ENCODE measurements at places on chromosomes 1 and 21.

- DNase-seq, result no peak
Measured at GRCh38 chr1:56222914-56223540, 356.3 kb downstream of the PLPP3 start.

GRCh38 chr1:63623952-63624351 lies 30.7 kb downstream of the PGM1 start:
- no peak for DNase-seq

DNA sequence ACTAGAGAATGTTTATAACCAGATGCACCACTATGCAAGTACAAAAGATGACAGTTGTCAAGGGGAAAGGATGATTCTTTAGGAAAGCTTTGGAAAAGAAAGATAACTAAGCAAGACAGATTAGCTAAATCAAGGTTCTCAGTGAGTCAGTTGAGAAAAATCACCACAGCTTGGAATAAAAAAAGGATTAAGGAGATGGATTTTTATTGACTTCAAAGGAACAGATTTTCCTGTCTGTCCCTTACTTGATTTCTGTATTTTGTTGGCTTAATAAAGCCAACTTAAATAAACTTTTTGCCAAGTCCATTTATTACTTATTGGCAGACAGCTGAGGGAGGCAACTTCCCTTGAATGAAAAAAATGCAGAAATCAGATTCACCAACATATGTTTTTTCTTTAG lies 93.9 kb downstream of the NR5A2 start:
- no peak for DNase-seq

DNA sequence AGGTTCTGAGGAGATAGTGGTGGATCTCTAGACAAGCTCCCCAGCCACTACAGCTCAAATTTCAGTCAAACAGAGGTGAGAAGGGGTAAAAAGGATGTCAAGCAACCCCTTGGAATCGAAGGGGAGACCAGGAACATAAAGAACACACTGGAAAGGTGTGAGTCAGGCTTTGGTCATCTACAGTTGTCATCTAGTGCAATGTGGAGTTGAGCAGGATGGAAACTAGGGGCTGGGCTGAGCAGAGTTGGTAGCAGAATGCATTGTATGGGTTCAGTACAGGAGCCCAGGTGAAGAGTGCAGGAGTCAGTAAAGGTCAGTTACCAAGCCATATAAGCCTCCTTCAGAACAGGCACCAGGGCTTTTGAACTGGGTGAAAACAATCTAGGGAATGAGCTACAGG lies 52.7 kb upstream of the VAV3 start:
- DNase-seq, result no peak

DNA sequence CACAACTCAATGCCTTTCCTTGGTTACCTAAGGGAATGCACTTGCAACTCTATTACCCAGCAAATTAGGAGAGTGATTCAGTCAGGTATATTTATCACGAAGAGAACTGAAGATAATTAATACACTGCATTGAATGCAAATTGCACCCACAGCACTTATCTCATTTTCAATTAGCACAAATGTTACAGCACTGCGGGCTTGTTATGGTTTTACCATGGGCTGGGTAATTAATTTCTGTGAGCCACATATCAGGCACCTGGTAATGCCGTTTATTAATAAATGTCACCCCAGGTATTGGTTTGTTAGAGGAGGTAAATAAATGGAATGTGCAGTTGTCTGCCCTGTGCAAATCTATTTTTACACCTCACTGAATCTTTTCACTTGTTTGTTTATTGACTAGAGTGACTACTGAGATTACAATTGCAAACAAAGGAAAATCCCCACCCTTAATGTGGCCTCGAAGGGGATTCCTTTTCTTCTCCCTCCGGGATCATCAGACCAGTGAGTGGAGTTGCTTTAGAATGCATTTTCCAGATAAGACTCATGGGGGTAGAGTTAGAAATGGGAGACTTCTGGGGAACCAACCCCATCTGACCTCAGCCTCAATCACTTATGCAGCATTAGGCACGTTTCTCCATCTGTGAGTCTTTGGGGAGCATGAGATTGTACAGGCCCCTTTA lies 269.3 kb downstream of the RPS6KC1 start:
- no peak for DNase-seq

DNA sequence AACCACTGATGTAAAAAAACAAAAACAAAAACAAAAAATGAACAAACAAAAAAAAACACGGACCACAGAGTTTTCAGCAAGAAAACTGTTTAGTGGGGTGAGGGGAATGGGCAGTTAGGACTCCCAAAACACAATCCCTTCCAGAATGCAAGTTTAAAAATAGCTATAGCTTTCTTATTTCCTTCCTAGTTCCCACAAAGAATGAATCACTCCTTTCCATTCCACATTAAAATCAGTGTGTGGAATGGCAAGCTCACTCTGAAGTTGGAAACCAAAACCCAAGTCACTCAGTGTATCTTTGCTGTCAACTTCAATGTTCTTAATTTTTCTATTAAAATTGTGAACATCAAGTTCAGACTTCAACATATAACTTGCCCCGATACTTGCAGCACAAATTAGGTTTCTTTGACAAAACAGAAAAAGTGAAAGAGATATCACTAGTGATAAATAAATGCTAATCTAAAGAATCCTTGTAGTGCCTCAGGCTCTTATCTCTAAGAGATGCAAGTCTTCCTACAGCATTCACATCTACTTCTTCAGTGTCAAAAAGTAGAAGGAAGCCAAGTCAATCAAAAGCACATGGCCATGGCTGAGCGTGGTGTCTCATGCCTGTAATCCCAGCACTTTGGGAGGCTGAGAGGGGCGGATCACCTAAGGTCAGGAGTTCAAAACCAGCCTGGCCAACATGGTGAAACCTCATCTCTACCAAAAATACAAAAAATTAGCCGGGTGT lies 45.5 kb downstream of the TOR3A start:
- no peak for DNase-seq

DNA sequence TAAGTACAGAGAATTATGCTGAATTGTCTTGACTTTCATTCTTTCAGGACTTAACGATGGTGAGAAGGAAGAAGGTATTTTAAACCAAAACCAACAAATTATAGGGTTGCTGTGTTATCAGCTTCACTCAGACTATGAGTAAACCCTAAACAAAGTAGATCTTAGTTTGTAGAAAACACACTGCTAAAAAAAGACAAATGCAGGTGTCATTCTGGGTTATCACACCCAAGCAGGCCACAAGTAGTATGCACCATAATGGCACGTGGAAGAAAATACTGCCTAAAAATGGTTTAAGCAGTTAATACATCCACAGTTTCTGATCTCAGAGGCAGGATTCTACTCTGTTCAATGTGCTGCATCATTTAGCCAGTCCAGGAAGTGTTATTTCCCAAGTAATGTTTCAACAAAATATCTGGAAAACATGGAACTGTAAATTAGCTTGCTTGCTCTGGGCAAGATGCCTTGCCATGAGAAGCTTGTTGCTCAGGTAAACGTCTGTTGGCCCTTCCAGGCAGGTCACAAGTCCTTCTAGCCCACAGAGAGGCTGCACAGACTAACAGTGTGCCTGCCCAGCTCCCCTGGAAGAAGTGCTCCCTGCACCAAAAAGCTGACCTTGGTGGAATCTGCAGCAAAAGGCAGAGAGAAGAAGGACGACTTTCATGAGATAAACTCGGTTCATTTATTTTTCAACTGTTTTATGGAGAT lies 4.1 kb downstream of the DIPK1A start:
- DNase-seq, result no peak

DNA sequence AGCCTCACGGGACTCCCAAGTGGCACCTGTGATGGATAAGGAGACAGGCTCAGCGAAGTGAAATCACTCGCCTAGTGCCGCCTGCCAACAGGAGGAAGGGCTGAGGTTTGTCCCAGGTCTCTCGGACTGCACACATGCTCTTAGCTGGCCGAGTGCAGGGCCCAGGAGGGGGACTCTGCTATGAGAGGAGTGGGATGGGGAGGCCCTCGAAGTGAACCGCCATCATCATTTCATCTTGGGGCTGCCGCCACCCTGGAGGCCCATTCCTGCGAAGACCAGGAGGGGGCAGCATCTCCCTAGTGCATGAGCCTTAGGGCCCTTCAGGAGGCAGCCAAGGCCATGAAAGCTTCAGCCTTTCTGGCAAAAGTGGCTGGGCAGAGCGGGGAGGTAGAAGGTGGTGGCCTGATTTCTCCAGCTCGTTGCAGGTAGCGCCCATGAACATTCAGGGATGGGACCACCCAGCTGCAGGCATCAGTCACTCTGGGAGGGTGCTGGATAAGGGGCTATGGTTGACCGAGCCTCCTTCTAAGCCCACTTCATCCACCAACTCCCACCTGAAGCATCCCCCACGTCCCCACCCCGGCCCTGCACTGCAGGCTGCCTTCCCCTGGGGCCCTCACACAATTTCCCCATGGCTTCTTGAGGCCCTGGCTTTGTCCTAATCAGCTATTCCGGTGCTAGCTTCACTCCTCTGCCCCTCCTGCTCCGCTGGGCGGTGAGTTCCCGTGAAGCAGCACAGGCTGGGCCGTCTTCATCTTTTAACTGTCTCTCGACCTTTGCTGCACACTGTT lies 17.2 kb upstream of the RASSF5 start:
- peak; percentile 39 for DNase-seq

GRCh38 chr1:117231312-117231711 lies 20.6 kb upstream of the VTCN1 start:
- DNase-seq, result no peak

DNA sequence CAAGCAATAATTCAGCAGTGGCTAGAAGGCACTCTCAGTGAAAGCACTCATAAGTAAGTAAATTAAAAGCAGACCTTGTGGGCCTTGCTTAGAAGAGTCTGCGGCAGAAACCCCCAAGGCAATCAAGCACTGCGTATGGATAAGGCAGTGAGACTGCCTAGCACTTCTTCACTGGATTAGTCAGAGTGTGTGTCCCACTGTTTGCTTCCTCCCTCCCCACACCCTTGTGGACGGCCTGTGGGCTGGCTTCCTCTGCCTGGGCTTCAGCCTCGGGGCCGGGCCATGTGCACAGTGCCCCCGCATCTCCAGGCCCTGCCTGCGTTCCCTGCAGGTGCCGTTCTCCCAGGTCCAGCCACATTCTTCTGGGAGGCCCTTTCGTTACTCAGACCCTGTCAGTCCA lies 23.8 kb downstream of the AGT start:
- DNase-seq, result no peak

DNA sequence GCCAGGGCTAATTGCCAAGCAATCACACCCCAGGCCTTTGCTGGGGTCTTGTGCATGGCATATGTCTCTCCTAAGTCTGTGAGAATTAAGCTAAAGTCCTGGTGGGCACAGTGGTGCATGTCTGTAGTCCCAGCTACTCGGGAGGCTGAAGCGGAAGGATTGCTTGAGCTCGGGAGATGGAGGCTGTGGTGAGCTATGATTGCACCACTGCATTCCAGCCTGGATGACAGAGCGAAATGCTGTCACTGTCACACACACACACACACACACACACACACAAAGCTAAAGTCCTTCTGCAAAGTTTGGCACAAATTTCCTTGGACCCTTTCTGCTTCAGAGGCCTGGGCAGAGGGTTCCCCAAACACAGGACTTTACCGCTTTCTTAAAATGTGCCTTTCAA lies 31.3 kb upstream of the DNAJC11 start:
- no peak for DNase-seq

GRCh38 chr1:239383714-239384113 lies 2.7 kb upstream of the CHRM3 start:
- no peak for DNase-seq

GRCh38 chr21:41065539-41065938 lies 102.4 kb upstream of the BACE2 start:
- no peak for DNase-seq

DNA sequence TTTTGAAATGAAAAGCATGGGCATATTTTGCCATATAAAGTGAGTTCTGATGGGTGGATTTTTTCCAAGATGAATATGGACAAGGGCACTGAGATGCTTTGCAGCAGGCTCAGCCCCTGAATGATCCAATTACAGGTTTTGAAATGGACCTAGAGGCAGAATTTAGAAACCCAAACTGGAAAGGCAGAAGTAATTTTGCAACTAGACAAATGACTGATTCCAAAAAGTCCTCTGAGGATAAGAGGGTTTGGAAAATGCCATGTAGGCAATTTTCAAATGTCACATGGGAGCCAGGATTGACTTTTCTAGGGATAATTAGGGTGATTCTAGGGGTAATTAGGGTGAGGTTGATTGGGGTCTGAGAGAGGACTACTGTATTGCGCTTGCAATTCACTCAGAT lies 148.9 kb upstream of the ZNF648 start:
- DNase-seq, result no peak

DNA sequence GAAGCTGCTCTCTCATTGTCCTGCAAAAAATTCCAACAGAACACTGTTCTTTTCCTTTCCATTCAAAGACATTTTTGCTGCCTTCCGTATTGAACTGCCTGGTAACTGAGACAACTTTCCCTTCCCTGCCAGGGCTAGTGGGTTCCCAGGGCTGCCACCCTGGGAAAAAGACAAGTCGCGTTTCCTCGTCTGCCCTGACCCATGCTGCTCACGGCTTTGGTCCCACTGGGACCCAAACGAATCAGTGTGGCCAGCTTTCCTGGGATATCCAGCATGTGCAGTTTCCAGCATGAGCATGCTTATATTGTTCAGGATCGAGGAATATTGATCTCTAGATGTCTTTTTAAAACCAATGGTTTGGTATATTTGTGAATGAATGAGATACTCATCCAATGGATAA lies 18.2 kb downstream of the SOX13 start:
- DNase-seq, result no peak

- no peak for DNase-seq
Measured at GRCh38 chr1:61403679-61404596, 321.0 kb downstream of the TM2D1 start.

- DNase-seq, result no peak
Measured at GRCh38 chr21:45790427-45790826, 146.9 kb downstream of the PCBP3 start.

GRCh38 chr1:148362216-148362611 lies 120.9 kb downstream of the PPIAL4G start:
- no peak for DNase-seq

DNA sequence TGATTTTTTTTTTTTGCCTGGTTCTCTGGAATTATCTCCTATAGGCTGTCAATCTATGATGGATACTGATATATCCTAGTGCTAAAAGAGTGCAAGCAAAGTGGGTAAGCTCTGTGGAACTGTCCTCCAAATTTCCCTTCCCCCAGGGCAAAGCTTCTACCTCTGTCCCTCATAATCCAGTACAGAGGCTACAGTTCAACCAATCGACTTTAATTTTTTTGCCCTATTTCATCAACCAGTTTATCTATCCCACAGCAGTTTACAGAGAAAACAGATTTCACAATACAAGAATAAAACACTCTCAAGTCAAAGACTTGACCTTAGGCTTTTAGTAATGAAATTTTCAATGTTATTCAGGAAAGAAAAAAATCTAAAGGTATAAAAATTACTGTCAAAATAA lies 13.9 kb downstream of the PUM1 start:
- DNase-seq, result no peak

DNA sequence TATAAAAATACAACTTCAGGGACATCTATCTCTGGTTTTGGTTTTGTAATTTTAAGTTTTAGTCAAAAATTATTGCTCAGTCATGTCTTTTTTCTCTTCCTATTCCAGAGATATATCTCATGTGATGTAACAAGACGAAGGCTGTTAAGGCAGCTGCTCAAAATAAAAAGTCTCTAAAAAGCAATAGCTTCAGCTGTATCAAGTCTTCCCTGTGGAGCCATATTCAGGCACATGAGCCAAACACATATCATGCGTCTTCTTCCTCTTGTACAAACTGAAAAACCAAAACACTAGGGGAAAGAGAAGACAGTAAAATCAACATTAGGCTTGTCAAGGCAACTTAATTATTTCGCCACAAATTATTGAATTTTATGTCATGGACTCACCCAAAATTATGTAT lies 240.7 kb downstream of the NRIP1 start:
- DNase-seq, result no peak

- peak; percentile 35 for DNase-seq
Measured at GRCh38 chr1:228166170-228166936, 749 bp downstream of the IBA57 start.

GRCh38 chr1:22197644-22198043 lies 54.7 kb upstream of the WNT4 start:
- DNase-seq, result no peak

Data from stimulated activated CD4-positive, alpha-beta T cell treated with anti-CD3 and anti-CD28 coated beads, Interleukin-15, amount 100 ng/mL, for 1 hour (primary cell).